ENCODE measurements at places on chromosomes 5 and 9.
A peak's percentile ranks its signal among the peaks of the same experiment; 100 is the strongest.

- no peak for DNase-seq
These were observed 5.9 kb upstream of the SLC22A5 start for GRCh38 chr5:132363431-132364112.

- DNase-seq: no peak
These were observed 281.1 kb upstream of the MAP3K1 start for GRCh38 chr5:56534102-56534829.

GRCh38 chr5:9653811-9654210 lies 23.7 kb upstream of the TAS2R1 start:
- DNase-seq: no peak

DNA sequence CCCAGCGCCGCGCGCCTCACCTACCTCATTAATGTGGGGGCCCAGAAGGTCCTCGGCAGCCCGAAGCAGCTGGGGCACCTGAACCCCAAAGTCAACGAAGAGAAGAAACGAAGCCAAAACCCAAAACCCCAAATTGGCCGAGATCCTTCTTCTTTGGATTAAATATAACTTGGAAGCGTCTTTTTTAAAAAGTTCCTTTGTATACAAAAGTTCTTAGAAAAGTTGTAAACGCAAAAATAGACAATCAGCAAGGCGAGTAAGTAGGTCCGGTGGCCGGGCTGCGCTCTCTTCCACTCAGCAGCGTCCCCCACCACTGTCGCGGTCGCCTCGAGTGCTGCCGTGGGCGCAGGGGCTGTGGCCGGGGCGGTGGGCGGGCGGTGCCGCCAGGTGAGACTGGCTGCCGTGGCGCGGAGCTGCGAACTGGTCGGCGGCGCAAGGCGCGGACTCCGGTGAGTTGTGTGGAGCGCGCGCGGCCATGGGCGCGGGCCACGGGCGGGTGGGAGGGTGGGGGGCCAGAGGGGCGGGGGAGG lies 360 bp downstream of the KLF4 start:
- no peak for DNase-seq

DNA sequence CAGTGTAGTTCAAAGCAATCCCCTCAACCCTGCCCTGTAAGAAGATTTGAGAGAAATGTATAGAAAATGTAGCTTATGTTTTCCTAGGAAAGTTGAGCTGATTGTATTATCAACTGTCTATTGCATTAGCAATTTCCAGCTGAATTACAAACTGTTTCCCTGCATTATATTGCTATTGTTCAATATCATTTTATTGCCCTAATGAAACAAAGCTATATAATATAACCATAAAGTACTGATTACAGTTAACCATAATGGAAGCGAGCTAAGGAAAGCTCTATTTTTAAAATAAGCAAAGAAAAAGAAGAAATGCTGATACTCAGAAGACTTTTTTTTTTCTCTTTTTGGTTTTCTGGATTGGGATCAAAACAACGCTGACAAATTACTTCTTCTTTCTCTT lies 228.3 kb downstream of the EFNA5 start:
- DNase-seq: no peak

GRCh38 chr9:69554945-69555344 lies 117.2 kb downstream of the APBA1 start:
- no peak for DNase-seq

GRCh38 chr5:14258840-14259239 lies 115.7 kb downstream of the TRIO start:
- no peak for DNase-seq

GRCh38 chr5:91283326-91283725 lies 99.8 kb downstream of the ARRDC3 start:
- DNase-seq: no peak

GRCh38 chr5:81590498-81591384 lies 160.2 kb downstream of the SSBP2 start:
- no peak for DNase-seq

GRCh38 chr9:129436751-129437625 lies 183.9 kb downstream of the C9orf50 start:
- DNase-seq: peak; percentile 75

- DNase-seq: no peak
These were observed 9.6 kb upstream of the IFNE start for GRCh38 chr9:21491756-21492155.

DNA sequence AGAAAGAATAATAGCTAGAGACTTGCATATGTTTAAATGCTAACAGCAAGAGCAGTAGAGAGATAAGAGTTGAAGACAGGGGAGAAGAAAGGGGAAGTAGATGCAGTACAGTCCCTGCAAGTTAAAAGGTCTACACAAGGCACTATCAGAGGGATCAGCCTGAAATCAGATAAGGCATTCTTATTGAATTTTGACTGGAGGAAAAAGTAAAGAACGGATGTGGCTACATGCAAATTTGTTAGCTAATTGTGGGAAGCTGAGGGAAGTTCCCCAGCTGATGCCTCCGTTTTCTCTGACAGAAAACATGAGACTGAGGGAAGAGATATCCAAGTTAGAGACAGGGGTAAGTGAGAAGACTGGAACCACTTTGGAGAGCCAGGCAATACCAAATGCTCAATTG lies 12.9 kb upstream of the RHOBTB3 start:
- DNase-seq: no peak

- DNase-seq: peak; percentile 12
These were observed 163.3 kb upstream of the HMHB1 start for GRCh38 chr5:143648696-143649095.

DNA sequence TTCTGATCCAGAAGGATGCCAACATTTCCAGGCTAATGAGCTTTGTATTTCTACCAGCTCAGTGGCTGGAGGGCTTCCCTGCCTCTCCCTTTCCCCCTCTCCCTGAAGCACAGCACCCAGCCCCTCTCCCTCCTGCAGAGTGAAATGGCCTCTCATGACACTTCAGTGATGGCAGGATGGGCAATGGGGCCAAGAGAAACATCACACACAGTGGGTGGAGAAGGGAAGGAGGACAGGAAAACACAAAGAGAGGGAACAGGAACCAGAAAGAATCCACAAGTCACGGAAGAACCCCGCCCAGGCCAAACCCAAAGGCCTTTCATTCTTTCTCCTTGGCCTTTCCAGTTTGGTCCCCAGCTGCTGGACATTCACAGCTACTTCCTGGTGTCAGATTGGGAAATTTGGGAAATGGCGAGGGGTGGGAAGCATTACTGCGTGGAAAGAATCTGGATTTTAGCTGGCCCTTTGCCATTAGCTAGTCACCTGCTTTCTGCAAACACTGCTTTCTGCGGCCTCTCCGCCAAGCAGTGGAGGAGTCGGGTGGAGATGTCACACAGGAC lies 82.6 kb downstream of the GLDC start:
- DNase-seq: no peak

GRCh38 chr5:6506611-6507010 lies 58.0 kb downstream of the UBE2QL1 start:
- DNase-seq: no peak

- no peak for DNase-seq
These were observed 28.0 kb downstream of the ADAMTSL1 start for GRCh38 chr9:18501949-18502348.

GRCh38 chr5:82405161-82405560 lies 127.0 kb upstream of the RPS23 start:
- DNase-seq: no peak

DNA sequence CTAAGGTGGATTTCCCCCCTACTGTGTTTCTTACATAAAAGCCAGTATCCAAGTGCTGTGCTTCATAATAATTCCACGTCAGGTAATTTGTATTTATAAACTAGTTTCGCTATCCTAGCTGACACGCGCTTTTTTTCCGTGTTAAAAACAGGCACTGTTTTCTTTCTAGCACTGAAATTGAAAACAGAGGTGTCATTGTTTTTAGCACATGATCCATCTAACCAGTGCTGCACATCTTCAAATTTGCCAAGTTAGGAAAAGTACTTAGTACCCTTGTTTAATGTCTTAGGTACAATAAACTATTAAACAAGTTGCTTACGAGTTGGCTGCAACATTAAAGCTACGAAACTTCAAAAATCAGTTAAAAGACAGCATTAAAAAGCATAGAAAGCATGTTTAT lies 49.9 kb downstream of the JMY start:
- no peak for DNase-seq

Measured in NCI-H1417 (cell line).